Pancreas (tissue), 10 donors: ENCODE measurements at places on chromosomes 3 and 15.

DNA sequence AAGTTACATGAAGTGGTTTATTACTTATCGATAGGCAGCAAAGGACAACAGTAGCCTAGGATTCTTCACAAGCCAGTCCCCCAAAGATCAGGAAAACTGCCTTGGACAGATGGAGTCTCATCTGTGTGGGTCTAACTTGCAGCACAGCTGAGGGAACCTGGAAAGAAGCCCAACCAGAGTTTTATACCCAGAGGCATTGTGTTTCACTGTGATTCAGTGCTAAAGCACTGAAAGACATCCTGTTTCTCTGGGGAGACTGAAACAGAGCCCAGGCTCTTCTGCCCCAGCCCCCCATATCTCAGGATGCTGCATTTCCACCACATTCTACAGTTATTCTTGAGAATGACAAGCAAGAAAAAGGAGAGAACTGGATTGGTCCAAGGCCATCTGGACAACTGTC, 48.2 kb upstream of the PYDC2 start:
- no peak for DNase-seq

DNA sequence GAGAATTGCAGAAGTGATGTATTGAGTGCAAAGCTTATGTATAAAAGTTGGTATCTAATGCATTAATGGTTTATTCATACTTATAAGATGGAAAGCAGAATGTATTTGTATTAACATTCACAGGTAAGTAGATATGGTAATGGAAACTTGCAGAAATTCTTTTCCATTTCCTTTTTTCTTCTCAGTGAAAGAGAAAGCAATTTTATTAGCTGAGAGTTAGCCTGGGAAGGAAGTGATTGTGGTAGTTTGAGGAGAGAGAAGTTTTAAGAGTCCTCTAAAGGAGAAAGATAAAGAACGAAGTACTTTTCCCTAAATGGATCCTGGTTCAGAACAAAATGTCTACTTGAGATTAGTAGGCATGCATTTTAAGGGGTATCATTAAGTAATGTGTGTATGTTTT, 60.1 kb upstream of the OSTN start:
- no peak for DNase-seq

DNA sequence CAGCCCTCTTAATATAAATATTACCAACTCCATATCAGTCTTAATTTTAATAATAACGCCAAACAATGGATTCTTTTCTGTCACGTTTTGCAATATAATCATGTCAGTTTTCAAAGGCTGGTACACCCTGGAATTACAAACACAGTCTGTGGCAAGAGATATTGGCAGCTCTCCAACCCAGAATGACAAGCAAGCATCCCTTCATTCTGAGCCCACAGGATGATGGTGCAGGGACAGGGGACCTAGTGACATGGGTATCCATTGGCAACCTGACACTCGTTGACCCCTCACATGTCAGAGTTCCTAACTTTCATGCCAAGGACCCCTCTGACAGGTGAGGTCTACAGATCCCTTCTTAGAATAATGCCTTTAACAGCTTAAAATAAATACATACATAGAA, 154.5 kb upstream of the TSC22D2 start:
- DNase-seq, result no peak

- no peak for DNase-seq
Measured at GRCh38 chr3:105915524-105915923, 46.7 kb upstream of the CBLB start.

DNA sequence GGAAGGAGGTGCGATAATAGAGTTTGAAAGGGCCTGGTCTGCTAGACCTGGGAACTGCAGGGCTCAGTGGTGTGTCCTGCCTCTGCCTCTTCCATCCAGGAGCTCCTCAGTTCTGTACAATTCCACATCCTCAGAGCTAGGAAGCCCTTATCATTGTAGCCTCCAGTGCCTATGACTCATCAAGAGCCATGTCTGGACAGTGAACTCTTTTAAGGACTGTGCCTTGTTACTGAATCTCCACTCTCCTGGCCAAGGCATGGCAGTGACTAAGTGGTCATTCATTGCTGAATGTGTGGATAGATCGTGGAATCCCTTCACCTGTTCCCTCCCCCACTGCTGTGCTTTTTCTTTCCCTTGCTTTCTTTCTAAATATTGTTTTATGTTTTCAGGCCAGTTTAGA, 2.9 kb downstream of the TIMP4 start:
- no peak for DNase-seq

- no peak for DNase-seq
Measured at GRCh38 chr3:127106456-127106855, 86.5 kb upstream of the PRR23E start.

- DNase-seq, result no peak
Measured at GRCh38 chr3:167057581-167057980, 322.5 kb downstream of the ZBBX start.

DNA sequence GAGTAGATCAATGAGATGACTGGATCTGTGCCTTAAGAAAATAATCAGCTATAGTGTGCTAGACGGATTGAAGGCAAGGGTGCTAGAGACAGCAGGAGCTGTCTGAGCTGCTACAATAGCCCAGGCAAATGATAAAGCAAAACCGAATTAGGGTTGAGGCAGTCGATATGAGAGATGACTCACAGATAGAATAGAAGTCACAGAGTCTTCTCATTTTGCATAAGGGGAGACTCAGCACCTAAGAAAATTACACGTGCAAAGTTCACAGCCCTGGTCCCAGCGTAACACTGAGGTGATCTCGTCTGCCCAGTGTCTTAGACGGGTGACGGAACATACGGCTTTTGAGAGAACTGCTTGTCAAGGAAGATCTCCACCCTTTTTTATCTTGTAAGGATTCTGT, 11.6 kb downstream of the LPP start:
- no peak for DNase-seq

DNA sequence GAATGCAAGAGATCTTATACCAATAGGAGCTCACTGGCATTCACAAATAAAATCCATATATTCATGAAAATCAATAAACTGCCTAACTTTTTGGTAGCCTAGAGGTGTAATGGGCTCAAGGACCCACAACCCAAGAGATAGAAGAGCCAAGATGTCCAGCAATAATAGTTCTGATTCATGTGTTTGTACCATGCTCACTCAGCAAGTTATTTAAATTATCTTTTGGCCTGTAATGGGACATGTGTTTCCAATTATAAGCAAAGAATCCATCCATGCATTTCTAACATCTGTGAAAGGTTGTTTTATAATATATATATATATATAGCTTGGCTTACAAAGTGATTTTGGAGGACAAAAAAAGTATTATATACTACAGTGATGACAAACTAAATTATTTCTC, 29.7 kb upstream of the SHC4 start:
- DNase-seq, result no peak

DNA sequence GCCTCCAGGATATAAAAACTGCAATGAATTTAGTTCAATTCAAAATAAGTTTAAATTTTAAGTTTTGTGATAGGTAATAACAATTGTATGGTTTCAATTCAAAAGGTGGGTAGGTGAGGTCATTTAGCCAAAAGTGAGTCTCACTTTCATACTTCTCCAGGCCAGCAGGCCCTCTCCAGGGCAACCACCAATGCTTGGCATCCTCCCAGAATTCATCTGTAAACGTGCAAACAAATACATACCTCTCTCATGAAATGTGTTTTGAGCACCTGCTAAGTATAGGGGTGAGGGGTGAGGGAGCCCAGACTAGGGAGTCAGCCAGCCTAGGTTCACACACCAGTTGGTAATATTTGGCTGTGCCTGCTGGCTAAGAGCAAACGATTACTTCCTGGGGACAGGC, 22.0 kb upstream of the RBSN start:
- DNase-seq, result no peak

DNA sequence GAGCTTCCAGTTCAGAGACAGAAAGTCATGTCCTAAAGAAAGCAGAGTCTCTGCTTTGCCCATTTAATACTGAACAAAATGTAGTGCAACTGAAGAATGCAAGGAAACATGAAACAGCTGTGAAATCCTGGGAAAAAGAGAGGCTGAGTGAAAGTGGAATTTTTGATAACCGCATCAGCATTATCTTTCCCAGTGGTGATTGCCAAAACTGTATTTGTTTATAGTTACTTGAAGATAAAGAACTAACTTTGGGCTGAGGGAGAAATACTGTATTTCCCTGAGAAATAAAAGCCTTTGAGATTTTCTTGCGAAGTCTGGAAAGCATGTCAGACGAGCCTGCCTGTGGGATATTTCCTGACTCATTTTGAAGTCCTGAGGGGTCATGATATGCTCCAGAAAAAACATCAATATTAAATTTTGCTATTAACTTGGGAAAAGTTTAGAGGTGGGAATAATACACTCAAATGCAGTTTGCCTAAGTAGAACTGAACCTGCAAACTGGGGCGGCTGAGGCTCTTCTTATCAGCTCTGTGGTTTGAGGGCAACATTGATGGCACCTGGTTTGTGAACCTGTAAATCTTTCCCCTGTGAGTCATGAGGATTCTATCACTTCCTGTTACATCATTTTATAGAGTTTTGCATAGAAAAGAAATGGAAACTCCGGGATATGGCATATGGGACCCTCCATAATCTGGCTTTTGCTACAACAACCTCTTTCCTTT, 855.3 kb downstream of the MCTP2 start:
- no peak for DNase-seq

GRCh38 chr15:69134791-69135190, 25.6 kb upstream of the GLCE start:
- DNase-seq, result no peak

GRCh38 chr15:69669446-69669845, 216.8 kb downstream of the RPLP1 start:
- DNase-seq, result no peak

DNA sequence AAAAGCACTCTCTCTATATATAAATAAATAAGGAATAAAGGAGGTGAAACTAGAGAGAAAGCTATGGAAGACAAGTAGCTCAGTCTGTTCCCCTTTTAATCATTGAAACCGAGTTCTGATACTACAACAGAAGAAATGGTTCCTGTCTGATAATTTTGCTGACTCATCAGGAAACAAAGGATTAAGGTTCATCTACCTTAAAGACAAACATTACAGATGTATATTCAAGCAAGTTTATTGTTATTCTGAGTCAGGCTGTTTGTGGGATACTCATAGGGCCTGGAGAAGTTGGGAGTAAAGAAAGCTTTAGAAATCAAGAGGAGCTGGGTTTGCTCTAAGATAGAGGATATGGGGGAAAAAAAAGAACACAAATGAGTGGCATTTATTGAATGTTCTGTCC, 566.0 kb downstream of the ROBO2 start:
- DNase-seq, result no peak

- no peak for DNase-seq
Measured at GRCh38 chr15:92502336-92502735, 108.7 kb downstream of the ST8SIA2 start.

DNA sequence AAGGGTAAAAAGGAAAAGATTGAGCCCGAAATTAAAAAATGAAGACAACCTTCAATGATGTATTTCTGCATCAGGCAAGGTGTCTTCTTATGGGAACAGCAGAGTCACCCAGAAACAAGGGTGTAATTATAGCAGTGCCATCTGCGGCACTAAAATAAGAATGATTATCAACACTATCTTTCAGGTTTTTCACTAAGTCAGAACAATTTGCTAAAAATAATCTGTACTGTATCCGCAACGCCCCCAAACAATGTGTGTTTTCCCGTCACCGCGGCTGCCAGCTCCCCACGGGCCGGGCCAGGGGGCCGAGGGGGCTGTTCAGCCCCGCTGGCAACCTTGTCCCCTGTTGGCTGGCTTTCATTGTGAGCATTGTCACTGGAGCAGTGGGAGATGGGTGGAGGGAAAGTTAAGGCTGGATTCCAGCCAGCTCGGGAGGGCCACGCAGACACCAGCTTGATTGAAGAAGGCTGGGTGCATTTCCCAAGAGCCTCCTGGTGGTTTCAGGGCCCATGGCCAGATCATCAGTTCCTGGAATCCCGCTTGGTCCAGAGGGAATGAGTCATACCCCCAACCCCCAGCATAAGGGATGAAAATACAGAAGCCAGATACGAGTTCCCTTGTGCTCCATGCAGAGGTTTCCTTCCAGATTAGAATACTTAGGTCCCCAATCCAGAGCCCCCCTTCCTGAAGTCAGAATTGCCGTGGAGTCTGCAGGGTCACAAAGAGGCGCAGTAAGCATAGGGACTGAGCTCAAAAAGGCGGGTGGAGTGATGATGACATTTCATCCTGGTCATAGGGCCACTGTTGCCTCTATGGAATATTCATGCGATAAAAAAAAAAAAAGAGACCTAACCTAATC, 90.2 kb upstream of the KLF13 start:
- peak; percentile 81 for DNase-seq

DNA sequence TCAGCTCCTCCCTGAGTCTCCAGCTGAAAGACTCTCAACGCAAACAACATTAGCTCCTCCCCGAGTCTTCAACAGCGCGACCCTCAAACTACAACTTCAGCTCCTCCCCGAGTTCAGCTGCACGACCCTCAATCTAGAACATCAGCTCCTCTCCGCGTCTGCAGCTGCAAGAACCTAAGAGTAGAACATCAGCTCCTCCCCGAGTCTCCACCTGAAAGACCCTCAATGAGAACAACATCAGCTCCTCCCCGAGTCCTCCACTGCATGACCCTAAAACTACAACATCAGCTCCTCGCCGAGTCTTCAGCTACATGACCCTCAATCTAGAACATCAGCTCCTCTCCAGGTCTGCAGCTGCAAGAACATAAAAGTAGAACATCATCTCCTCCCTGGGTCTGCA, 78.3 kb downstream of the TFRC start:
- DNase-seq, result no peak
